ENCODE measurements at places on chromosomes 2 and 18.

DNA sequence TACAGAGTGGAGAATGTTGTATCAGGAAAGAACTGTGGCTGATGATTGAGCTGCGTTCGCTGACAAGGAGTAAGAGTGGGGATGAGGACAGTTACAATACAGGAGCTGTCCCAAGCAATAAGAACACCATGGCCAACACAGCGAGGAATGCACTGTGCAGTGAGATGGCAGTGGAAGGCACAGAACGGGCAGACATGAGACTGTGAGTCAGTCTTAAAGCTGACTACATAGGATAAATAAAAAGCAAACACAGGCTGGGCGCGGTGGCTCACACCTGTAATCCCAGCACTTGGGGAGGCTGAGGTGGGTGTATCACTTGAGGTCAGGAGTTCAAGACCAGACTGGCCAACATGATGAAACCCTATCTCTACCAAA, 89.8 kb downstream of the CABYR start:
- DNase-seq, result no peak

DNA sequence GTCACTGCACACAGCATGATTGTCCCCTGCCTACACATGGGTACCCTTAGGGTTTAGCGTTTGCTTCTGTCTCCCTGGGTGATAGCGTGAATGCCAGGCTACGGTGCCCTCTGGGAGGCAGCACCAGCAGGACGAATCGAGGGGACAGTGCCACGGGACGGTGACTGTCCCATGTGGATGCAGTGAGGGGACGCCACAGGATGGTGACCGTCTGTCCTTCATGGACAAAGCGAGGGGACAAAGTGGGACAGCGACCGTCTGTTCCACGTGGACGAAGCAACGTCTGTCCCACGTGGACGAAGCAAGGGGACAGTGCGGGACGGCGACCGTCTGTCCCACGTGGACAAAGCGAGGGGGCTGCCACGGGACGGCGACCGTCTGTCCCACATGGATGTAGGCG, 25.7 kb downstream of the CTDP1 start:
- no peak for DNase-seq

- DNase-seq, result no peak
Measured at GRCh38 chr2:139798391-139798790, 1018.2 kb upstream of the NXPH2 start.

GRCh38 chr2:9030841-9031240, 27.4 kb upstream of the MBOAT2 start:
- no peak for DNase-seq

DNA sequence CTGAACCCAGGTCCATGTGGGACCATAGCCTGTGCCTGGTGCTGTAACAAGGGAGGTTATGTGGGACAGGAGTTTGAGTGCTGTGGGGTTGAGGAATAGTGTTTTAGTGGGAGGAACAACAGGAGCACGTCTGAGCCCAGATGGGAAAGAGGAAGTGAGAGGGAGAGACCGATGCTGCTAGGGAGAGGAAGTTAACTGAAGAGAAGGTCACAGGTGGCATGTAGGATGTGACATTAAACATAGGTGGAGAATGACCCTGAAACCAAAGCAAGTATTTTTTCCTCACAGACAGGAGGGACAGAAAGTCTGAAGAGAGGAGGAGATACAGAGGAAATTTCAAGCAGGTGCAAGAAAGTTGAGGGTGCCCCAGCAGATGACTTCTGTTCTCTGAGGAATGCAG, 87.8 kb downstream of the ACOXL start:
- DNase-seq, result no peak

GRCh38 chr2:54787755-54788366, 64.4 kb downstream of the EML6 start:
- DNase-seq, result no peak

DNA sequence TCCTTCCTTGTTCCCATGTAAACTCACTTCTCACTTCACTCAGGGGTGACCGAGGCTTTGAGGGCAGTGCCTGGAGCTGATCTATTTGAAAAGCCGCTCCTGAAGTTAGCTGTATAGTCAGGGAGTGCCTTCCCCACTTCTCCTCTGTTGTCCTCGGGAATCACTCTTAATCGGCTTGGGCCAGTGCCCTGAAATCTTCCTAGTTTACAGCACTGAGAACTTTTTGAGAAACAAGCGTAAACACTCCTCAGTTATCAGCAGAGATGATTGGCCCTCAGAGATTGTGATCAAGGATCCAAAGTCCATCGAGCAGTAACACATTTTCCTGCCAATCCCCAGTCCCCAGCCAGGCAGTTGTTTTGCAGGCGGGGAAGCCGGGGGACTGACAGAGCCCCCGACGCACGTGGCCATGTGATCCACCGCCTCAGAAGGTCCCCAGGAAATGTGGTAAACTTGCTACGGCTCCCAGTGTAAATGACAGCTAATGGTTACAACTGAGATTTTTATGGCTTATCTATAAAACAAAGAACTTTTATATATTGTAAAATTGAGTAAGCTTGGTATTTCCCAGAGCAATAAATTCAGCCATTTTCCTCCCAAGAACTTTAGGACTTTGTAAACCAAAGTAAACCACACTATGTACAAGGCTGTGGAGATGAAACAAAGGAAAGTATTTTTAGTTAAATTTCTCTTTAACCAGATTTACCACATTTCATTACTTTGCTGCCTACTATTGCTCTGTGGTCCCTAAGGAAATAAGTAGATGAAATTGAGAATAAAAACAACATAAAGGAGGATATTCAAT, 53.5 kb downstream of the C18orf63 start:
- DNase-seq, result no peak

DNA sequence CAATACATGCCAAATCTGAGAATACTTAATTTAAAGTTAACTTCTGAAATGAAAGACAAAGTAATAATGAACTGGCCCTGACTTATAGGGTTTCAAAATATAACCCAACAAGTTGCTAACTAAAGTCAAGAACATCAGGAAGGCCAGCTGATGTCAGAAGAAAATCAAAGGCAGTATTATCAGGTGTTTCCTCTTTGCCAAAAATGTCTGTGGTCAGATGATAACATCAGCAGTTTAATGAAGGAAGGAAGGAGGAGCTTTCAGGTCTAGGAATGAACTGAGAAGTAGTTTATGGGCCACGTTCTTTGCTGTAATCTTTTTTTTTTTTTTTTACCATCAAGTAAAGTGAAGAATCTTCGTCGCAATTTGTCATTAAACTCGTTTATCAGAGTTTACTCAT, 40.9 kb downstream of the CDH2 start:
- DNase-seq, result no peak

DNA sequence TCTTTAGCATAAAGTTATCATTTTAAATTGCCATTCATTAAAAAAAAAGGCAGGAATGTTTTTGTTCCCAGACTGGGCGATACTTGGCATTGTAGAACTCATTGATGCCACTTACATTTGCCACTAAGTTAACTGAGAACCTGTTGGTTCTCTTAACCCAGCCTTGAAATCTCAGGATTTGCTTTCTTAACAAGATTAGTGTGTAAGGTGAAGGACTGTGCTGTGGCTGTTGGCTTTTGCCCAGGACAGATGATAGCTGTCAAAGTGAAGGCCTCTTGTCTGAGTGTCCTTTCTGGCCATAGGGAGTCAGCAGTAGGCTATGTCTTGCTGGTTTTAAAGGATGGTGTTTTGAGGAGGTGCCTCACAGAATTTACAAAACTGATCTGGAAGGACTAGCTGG, 2.6 kb downstream of the DPYSL5 start:
- DNase-seq, result no peak

DNA sequence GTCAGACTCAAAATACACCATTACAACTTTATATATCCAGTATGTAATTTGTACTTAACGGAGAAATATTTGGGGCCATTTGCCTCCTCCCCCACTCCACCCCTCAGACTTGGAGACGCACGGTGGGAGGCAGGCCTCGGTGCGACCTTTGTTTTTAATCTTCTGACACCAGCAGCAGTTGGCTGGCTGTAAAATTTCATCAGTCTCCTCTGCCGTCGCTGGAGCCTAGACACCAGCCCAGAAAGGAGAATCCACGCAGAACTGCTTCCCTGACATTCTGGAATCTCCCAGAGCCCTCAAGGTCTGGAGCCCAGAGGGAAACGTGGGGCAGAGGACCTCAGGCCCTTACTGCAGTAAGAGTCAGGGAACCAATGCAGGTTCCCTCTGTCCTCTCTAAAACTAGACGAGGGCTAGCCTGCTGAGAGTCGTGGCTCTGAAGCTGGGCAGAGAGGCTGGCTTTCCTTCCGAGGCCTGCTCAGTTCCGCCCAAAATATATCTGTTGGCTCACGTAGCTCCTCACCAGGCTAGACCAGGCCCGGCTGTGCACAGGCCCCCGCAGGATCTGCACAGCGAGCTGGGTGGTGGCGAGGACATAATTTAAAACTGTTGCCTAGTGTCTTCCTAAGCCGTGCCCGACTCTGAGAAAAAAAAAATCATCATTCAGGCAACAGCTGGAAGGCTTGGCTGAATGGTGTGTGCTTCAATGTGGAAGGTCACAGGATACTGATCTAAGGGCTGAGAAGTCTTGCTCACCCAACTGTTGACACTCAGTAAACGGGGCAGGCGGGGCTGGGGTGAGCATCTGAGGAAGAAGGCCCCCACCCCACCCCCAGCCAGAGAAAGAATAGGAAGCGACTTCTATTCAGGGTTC, 40.4 kb downstream of the EN1 start:
- DNase-seq, result no peak

DNA sequence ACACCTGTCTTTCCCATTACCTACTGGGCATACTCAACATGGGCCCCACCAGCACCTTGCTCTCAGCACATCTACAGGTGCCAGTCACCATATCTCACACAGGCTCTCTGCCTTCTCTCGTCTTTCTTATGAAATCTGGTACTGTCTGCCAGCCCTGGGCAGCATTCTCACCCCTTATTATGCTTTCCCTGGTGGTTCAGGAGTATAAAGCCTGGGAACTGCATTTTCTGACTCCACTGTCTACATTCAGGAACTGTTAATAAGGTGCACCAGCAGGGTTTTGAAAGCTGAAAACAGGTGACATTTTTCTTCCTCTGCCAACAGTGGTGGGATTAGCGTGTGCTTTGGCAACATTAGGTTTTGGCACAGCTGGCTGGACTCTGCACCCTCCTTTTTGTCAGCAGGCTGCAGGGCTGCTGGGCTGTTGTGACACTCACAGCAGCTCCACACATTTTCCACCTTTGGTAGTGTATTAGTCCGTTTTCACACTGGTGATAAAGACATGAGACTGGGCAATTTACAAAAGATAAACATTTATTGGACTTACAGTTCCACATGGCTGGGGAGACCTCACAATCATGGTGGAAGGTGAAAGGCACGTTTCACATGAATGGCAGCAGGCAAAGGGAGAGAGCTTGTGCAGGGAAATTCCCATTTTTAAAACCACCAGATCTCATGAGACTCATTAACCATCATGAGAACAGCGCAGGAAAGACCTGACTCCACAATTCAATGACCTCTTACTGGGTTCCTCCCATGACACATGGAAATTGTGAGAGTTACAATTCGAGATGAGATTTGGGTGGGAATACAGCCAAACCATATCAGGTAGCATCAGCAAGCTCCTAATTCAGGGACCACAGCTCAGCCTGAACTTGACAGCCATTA, 343.1 kb upstream of the LYPD1 start:
- no peak for DNase-seq

DNA sequence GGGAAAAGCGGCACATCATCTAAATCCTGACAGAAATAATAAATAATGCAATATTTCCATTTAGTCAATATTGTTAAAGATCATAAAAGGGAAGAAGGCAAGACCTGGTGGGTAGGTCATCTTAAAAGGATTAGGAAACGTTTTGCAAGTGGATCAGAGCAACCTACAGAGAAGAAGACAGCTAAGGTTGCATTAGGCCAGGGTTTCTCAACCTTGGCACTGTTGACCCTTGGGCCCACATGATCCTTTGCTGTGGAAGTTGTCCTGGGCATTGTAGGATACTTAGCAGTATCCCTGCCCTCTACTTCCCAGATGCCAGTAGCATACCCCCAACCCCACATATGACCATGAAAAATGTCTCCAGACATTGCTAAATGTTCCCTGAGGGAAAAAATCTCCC, 55.0 kb downstream of the KLF7 start:
- DNase-seq, result no peak

DNA sequence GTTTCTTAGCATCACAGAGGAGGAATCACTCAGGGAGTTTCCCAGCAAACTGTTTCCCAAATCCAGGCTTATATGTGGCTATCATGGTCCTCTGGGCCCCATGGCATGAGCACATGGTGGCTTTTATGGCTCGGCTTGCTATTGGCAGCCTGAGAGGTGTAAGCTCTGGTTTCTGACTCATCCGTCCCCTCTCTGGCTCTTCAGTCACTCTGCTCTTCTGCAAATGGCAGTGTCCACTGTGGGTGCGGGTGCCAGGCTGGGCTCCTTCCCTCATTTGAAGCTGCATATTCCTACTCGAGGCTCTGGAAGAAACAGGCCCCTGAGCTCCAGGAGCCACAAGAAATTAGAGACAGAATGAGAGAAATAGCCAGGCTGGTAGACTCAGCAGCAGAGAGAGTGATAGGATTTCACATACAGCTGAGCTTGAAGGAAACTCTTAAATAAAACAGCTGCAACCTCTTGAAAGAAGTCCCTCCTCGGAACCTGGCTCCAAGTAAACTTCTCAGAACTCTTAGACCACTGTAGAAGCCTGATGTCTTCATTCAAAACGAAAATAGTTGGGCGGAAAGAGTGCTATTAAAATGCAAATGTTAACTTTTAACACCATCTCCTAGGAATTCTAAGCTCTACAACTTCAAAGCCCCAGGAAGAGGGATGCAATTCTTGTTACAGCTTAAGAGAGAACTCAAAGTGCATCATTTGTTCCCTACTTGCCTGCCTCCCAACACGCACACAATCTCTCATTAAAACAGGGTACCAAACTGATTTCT, 212.6 kb upstream of the SP5 start:
- no peak for DNase-seq

DNA sequence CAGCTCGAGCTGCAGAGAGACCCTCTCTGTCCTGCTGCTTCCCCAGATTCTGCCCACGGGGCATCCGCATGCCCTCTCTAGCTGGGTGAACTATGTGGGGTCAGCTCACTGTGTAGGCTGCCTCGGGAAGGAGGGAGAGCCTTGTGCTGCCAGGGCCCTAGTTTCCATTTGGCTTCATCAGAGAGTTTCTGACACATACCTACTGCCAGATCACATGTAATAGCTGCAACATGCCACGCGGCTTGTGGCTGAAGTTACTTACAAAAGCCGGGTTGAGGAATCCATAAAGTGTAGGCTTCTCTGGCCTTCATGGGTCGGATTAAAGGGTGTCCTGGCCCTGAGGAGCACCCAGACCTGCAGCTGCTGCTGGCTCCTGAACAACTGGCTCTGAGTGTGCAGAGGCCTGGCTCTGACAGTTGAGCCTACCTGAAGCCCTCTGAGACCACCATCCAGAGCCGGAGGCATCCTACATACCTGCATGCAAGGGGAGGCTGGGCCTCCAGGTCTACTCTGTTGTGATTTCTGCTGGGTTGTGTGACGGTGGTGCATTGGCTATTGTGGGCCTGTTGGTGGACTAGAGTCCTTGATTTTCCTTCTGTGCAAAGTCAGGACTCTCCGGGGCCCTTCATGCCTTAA, 130.0 kb downstream of the SH3RF3 start:
- no peak for DNase-seq

DNA sequence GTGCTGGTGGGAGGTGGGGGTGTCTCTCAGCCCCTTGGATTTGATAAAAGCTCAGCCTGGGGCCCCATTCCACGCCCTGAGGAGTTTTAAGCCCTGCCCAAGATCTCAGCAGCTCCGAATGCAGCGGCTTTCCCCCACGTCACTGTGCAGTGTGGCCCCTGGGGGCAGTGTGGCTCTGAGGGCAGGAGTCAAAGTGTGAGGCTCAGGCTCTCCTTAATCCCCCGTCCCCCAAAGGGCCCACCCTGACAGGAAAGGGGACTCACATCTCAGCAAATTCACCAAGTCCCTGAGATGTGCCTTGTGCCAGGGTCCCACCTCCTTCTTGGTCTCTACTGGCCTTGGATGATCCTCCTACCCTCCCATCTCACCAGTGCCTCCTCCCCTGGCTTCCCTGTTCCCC, 25.2 kb downstream of the NPPC start:
- no peak for DNase-seq

GRCh38 chr18:37613253-37613565, 47.6 kb upstream of the CELF4 start:
- DNase-seq, result no peak
